ENCODE measurements at places on chromosomes 1 and 21. TPM values are rescaled to one million over a fixed set of nuclear protein-coding genes. Genes with fewer than 3 reads are reported as not detected.

The CLDN19 gene
- not detected for polyA plus RNA-seq

The TRPM2 gene
- 0.14 TPM for polyA plus RNA-seq

The HTR1D gene
- not detected for polyA plus RNA-seq

The DNAH14 gene
- polyA plus RNA-seq, result 9.6 TPM

The PDPN gene
- polyA plus RNA-seq, result 0.63 TPM

The RNU1-3 gene
- not detected for polyA plus RNA-seq

The BOLA1 gene
- polyA plus RNA-seq, result 19.6 TPM

The PPFIA4 gene
- 1.6 TPM for polyA plus RNA-seq

The NTRK1 gene
- 4.9 TPM for polyA plus RNA-seq

The CIART gene
- 7.3 TPM for polyA plus RNA-seq

The MYOC gene
- polyA plus RNA-seq, result not detected

The FCGR2B gene
- not detected for polyA plus RNA-seq

The CHI3L1 gene
- not detected for polyA plus RNA-seq

The PPM1J gene
- 1.7 TPM for polyA plus RNA-seq

The MTHFR gene
- polyA plus RNA-seq, result 25.8 TPM

The GPR25 gene
- not detected for polyA plus RNA-seq

The DENND2D gene
- polyA plus RNA-seq, result not detected

The XKR8 gene
- not detected for polyA plus RNA-seq

The MORN1 gene
- 8.2 TPM for polyA plus RNA-seq

The OR2AK2 gene
- polyA plus RNA-seq, result not detected

The CELA2A gene
- polyA plus RNA-seq, result not detected

The ERICH3 gene
- polyA plus RNA-seq, result not detected

The RNU1-2 gene
- polyA plus RNA-seq, result not detected

The TEX38 gene
- not detected for polyA plus RNA-seq

The CHML gene
- 18.5 TPM for polyA plus RNA-seq

The DCDC2B gene
- polyA plus RNA-seq, result not detected

The MRPS21 gene
- 170 TPM for polyA plus RNA-seq

The OR2L3 gene
- polyA plus RNA-seq, result 0.10 TPM

The RUNX3 gene
- not detected for polyA plus RNA-seq

The RORC gene
- polyA plus RNA-seq, result 0.28 TPM

The PEAR1 gene
- not detected for polyA plus RNA-seq

The TNFAIP8L2 gene
- polyA plus RNA-seq, result not detected

The LYPD8 gene
- not detected for polyA plus RNA-seq

The HLX gene
- 0.56 TPM for polyA plus RNA-seq

The NES gene
- polyA plus RNA-seq, result 9.9 TPM

The CSRP1 gene
- 12.1 TPM for polyA plus RNA-seq

The GPX7 gene
- 1.8 TPM for polyA plus RNA-seq

The HAO2 gene
- not detected for polyA plus RNA-seq

The SPATA45 gene
- not detected for polyA plus RNA-seq

The LYST gene
- 31.5 TPM for polyA plus RNA-seq

The C1orf94 gene
- 0.72 TPM for polyA plus RNA-seq

The CD2 gene
- polyA plus RNA-seq, result not detected

The AMY2A gene
- polyA plus RNA-seq, result 1.3 TPM

The KCNJ9 gene
- 8.0 TPM for polyA plus RNA-seq

The IFT25 gene
- polyA plus RNA-seq, result 92.4 TPM

The FYB2 gene
- polyA plus RNA-seq, result not detected

The CLCA4 gene
- not detected for polyA plus RNA-seq

The NCAM2 gene
- 9.8 TPM for polyA plus RNA-seq

The ANKRD65 gene
- polyA plus RNA-seq, result 0.28 TPM

The FGR gene
- polyA plus RNA-seq, result not detected

The C4BPB gene
- polyA plus RNA-seq, result not detected

The C8A gene
- not detected for polyA plus RNA-seq

The RNU1-1 gene
- under 0.01 TPM for polyA plus RNA-seq
